ENCODE measurements at places on chromosomes 4 and X.

- DNase-seq = no peak
These were observed 565.2 kb upstream of the SLIT2 start for GRCh38 chr4:19686456-19686855.

DNA sequence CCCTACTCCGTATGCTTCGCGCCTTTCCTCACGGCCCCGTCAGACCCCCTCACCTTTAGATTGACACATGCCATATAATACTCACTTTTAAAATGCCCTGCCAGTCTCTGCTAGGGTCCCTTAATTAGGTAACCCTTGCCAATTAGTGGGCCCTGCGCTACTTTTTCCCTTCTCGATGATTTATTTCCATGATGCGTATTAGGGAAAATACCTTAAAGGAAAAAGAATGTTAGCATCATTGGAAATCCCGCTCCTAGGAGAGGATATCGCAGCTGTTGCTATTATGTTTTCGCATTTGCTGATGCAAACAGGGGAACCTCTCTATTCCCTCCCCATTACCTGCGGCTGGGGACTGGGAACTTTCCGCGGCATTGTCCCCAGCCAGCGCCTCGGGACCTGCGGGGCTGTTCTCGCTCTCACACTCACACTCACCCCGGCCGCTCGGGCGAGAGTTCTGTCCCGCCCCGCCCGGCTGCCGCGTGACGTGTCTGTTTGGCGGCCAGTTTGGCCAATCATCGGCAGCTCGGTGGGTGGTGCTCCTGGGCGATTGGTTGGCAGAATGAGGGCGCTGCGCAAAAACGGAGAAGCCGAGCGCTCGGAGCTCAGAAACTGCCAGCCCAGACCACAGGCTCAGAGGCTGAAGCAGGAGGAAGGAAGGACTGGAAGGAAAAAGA lies at the start of gene PCDH10:
PCDH10 (plus strand) TSS at position 605 of the 674 bp plus-strand sequence. CDS start 847 bp downstream, outside the sequence.
- peak; percentile 99 for DNase-seq

GRCh38 chrX:14776901-14777300 lies 96.0 kb downstream of the FANCB start:
- DNase-seq = no peak

DNA sequence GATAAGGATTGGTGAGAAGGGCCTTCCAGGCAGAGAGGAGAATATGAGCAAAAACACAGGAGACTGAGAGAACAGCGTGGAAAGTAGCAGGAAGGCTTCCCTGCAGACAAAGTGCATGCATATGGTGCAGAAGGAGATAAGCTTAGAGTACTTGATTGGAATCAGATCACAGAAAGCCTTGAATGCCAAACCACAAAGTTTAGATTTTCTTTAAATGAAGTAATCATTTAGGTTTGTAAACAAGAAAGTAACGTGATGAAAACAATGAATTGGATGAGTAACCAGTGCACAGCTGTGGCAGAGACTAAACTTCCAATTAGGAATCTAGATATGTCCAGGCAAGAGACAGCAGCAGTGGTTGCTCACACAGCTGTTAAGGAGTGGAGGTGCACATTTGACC lies 83.8 kb upstream of the C1QTNF7 start:
- no peak for DNase-seq

DNA sequence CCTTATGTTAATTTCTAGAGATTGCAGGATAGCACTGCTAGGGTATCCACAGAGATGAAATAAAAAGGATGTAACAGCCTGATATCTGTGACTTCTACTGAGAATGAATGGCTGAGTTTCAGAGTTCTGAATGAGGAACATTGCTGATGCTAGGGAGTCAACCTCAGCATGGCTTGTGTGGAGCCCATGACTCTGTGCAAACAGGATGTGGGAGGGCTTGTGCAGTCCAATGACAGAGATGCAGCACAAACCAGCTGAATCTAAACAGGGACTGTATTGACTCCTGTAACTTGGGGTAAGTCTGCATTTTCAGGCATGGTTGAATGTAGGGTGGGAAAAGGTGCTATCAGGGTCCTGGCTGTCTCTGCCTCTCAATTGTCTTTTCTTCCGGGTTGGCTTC lies 5.3 kb upstream of the RASL11B start:
- DNase-seq = no peak

- DNase-seq = peak; percentile 56
These were observed 179.1 kb upstream of the MAB21L2 start for GRCh38 chr4:150402871-150403272.

DNA sequence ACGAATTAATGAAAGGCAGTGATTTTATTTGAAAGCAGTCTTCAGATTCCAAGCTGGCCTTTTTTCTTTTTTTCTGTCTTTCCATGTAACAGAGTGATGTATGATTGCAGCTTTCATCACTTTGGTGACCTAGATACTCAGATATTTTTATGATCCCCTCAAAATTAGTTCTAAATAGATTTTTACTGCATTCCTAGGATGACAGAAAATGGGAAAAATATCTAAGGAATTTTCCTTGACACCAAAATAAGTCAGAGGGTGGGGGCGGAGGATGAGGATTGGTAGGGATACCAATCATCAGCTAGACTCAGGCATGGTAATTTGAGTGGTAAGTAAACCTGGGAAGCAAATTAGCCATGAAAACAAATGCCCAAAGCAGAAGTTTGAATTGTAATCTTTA lies 11.9 kb upstream of the HMGB2 start:
- no peak for DNase-seq

DNA sequence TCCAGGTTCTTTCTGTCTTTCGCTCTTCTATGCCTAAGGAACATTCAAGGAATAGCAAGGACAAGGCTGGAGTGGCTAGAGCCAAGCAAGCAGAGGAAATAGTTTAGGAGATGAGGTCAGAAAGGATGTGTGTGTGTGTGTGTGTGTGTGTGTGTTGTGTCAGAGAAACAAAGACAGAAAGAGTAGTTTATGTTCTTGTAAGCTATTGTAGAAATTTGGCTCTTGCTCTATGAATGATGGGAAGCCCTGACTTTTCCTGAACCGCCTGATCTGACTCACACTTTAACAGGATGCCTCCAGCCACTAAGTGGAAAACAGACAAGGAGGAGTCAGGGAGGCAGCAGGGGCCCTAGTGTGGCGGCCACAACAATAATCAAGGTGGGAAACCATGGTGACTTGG lies 39.7 kb downstream of the LGI2 start:
- no peak for DNase-seq

GRCh38 chr4:36997727-36998126 lies 246.8 kb upstream of the NWD2 start:
- no peak for DNase-seq

DNA sequence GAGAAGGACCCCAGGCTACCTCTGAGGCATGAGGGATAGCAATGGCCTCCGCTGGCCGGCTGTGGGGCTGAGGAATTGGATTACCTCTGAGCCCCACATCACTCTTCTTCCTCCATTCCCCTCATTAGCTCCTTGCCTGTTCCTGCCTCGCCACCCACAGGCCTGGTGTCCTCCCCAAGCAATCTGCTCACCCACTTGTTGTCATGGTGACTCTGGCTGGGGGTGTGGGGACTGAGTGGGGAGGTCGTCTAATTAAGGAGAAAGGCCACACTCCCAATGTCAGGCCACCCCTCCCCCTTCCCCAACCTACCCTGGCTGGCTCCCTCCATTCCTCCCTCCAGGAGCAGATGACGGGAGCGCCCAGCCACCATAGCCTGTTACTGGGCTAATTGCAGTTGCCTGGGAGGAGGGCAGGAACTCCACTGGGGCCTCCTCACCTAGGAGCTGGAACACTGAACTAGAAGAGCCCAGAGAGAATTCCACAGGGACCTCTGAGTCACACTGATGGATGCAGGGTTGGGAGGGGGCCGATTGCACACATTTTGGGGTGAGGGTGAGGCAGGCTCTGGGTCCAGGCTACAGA lies 20.7 kb downstream of the NALF2 start:
- no peak for DNase-seq

Measured in spinal cord (tissue), 10 donors.